ENCODE measurements at places on chromosomes 16 and 17.

- DNase-seq = no peak
Measured at GRCh38 chr17:82662711-82663261, 14.5 kb upstream of the WDR45B start.

GRCh38 chr17:57092171-57092570, 7.1 kb downstream of the AKAP1 start:
- DNase-seq = no peak

DNA sequence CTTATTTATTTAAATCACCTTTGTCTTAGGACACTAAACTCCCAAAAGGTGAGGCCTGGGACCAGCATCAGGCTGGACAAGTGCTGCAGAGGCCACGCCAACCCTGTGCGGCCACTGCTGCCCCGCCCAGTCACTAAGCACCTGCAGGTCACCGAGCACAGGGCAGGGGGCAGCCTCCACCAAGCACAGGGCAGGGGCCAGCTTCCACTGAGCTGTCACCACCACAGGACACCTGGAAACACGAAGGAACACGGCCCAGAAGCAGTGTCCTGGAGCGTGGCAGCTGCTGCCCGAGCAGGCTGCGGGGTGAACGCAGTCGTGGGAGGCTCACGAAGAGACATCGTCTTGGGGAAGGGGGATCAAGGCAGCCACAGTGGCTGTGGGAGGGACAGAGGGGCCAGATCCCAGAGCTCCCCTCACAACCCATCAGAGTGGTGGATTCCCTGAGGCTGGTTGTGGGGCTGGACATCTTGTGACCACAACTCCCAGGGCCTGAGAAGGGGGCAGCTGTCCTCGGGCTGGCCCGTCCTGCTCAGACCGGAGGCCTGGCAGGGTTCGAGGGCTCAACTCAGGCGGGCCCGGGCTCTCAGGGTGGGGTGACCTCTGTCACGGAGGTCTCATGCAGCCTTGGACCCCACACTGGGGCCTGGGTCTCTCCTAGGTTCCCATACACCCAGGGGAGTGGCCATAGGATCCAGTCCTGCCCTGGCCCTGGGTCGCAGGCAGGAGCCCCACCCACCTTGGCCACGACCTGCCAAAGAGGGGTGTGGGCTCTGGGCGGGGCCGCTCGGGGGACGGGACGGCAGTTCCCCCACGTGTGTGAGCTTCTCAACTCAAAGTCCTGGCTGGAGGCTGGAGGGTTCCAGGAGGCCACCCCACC, 18.7 kb downstream of the RAB40B start:
- no peak for DNase-seq

DNA sequence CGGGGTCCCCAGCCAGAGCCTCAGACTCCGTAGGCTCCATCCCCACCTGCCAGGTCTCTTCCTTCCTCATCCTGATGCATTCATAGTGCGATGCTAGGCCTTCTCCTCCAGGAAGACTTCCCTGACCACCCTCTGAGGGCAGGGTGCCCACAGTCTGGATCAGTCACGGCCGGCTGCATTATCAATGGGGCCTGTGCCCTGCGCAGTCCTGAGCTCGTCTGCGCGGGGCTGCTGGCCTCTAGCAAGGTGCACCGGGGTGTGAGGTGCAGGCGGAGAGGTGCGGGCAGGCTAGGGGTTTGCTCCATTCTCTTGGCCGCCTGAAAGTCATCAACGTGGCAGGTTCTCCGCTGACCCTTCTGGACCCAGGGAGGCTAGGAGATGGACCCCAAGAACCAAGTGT, 56.9 kb upstream of the ACSF3 start:
- no peak for DNase-seq

DNA sequence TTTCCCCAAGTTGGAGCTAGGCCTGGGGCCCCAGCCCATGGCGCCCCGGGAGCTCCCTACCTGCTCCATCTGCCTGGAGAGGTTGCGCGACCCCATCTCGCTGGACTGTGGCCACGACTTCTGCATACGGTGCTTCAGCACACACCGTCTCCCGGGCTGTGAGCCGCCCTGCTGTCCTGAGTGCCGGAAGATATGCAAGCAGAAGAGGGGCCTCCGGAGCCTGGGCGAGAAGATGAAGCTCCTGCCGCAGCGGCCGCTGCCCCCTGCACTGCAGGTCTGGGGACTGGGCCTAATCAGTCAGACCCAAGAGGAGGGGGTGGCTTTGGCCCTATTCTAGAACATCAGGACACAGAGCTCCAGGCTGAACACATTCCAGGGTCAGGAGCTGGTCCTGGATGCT, 1.5 kb downstream of the RNF112 start:
- DNase-seq = no peak

DNA sequence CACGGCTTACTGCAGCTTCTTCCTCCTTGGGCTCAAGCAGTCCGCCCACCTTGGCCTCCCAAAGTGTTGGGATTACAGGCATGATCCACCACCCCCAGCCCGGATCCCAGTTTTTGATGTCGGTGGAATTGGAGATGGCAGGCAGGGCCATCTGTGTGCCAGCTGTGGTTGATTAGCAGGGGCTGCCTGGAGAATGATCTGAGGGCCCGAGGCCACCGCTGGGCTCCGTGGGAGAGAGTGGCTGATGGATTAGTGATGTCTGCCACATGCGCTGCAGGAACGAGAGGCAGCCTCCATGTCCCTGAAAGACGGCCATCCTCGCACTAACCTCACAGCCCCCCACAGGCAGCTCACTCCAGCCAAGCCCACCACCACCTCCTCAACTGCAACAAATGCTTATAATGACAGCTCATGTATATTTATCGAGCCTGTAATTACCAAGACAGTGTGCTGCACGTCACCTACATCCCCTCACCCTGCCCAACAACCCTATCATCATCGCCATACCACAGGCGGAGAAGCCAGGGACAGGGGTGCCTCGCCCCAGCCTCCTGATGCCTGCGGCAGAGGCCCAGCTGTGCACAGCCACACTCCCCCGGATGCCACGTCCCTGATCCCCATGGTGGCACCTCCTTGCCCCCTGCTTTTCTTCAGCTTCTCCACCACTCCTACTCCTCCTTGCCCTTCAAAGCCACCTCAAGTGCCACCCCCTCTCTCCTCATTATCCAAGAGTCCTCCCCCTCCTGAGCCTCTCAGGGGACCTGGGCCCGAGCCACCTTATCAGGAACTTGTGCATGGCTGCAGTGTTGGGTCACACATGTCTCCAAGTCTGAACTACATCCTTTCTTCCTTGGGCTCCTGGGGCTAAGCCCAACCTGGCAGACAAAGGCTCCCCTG, 33.2 kb downstream of the ACTG1 start:
- DNase-seq = no peak

DNA sequence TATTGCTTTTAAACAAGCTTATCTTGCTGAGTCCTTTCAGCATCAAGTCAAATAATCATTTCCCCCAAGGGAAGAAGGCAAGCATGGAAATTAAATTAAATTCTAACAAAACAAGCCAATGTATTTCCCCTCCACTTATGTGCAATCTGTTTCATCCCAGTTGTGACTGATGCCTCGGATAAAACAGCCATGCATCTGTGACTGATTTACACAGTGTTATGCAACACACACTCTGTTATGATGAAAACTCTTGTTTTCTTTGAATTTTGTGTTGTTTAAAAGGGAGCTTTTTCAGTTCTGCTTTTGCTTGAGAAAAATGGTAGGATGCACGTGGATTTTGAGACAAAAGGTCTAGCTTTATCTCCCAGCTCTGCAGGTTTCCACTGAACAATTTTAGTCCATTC, 32.6 kb downstream of the TMEM100 start:
- DNase-seq = no peak

GRCh38 chr17:69012895-69013805, 47.6 kb downstream of the ABCA9 start:
- no peak for DNase-seq

DNA sequence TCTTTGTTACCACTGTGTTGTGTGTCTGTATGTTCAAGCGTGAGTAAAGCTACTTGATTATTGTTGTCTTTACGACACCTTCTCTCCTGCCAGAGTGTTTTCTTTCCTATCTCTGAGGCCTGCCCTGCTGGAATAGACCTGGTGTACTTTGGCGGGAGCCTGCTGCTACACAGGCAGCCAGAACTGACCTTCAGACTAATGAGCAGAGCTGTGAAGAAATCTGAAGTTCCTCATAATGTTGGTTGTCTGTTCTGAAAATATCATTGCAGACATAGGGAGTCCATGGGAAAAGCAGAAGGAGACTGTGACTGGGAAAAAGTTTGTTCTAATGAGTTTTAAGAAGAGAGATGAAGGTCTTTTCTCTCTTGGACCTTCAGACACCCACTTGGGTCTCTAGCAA, 9.8 kb downstream of the RHOT1 start:
- no peak for DNase-seq

GRCh38 chr16:12778726-12779125, 25.0 kb downstream of the CPPED1 start:
- DNase-seq = no peak

DNA sequence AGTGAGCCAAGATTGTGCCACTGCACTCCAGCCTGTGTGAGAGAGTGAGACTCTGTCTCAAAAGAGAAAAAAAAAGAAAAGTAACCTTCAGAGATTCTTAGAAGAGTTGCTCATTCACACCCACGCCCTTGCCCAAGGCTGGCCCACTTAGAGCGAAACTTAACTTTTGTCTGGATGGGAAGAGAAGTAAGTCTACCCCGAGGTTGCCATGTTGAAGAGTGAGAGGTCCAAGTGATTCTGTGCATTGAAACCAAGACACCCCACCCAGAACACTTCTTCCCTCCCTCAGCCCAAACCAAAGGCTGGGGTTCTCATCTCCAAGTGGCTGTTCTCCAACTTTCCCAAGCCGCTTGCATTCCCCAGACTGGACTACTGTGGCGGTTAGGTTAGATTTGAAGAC, 2.4 kb upstream of the CISD3 start:
- no peak for DNase-seq

DNA sequence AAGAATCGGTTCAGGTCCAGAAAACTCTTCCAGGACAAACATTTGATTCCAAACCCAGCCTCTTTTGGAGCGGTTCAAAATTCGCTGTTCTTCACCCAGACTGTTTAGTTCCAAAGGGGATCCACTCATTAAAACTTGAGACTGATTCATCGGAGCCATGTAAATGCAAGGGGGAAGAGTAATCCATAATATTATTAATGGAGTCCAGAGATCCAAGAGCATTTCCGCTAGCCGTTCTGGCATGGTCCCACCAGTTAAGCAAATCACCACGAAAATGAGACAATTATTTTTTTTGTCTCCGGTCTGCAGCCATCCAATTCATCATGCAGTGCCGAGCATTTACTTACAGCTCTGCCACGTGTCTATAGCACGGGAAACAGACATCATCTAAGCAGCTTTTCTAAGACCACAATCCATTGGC, 15.1 kb downstream of the CDH8 start:
- no peak for DNase-seq

GRCh38 chr17:7548585-7549400, at the start of gene TNFSF12:
Gene TNFSF12, plus strand, starts transcription at chr17:7549058. Its CDS starts 96 bp downstream, at chr17:7549154.
- no peak for DNase-seq

GRCh38 chr17:17837380-17837821, 615 bp upstream of the SREBF1 start:
- no peak for DNase-seq

DNA sequence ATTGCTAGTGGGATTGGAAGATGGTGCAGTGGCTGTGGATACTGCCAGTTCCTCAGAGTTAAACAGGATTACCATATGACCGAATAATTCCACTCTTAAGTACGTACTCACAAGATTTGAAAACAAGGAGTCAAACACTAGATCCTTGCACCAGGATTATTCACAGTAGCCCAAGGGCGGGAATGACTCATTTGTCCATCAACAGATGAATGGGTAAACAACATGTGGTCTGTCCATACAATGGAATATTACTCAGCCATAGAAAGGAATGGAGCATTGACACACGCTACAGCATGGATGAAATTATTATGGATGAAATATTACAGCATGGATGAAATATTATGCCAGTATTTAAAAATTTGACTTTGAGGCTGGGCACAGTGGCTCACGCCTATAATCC, 9.1 kb upstream of the MAPK8IP3 start:
- DNase-seq = no peak

DNA sequence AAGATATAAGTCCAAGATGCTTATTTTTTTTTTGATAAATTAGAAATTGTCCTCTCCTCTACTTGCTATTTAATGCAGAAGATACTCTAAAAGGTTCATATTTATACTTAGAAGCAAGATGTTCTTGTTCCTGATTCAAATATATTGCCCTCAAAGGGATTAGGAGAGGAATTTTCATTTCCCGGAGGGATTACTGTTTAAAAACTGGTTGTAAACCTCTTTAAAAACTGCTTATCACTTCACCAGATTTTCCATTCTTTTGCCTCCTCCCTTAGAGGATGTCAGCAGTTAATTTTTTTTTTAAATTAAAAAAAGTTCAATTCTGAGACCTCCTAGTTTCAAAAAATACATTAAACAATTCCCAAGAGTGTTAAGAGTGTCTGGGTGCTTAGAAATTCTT, 2.8 kb downstream of the TENT4B start:
- no peak for DNase-seq

GRCh38 chr17:2171702-2172076, 116.8 kb downstream of the HIC1 start:
- no peak for DNase-seq

DNA sequence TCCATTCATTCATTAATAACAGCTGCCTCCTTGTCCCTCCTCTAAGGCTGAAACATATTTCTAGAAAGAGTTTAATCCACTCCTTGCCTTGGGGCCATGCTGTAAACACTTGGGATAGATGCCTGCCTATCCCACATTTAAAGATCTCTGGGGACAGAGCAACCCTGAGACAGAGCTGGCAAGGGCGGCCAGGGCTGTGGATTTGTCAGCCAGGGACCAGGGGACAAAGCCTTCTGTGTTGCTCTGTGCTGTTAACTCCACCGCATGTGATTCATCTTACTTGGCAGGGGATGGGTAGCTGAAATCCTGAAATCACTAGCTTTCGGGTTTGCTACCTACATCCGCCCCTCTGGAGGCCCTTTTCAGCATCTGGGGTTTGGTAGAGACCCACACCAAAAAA, 392.9 kb downstream of the SLC39A11 start:
- no peak for DNase-seq

DNA sequence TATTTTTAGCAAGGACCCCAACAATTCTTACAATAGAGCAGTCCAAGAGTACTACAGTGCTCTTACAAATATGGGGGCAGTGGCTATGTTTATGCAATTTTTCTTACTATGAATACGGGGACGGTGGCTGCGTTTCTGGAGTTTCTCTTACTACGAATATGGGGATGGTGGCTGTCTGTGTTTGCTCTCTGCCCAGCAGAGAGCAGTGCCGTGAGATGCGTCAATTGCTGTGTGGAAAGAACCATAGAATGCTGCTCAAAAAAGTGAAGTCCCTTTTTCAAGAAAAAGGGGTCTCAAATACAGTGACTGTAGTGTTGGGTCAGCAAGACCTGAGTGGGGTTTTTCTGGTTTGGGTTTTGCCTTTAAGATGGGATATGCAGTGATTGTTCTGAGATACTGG, 53.9 kb downstream of the KNOP1 start:
- DNase-seq = no peak

- no peak for DNase-seq
Measured at GRCh38 chr17:15342460-15342859, 1.1 kb upstream of the TEKT3 start.
